MM.1S (cell line): ENCODE measurements at places on chromosomes 4 and X.

- DNase-seq = peak; percentile 37
Measured at GRCh38 chr4:150078579-150079080, 385 bp downstream of the DCLK2 start.

DNA sequence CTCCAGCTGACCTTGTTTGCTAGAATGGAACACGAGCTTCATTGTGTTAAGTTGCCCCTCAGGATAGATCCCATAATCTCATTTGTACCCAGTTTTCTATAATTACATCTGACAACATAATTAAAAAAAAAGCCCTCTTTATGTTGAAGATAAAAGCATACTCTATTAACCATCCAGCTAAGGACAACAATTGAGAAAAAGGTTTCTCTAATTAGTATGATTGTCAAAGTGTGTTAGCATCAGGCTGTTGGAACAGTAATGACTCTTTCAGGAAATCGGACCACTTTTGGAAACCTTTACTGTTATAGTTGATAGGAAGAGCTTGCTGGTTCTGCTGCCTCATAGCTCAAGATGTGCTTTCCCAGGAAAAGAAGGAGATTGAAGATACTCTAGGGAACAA, 172.6 kb downstream of the FHIP1A start:
- no peak for DNase-seq

DNA sequence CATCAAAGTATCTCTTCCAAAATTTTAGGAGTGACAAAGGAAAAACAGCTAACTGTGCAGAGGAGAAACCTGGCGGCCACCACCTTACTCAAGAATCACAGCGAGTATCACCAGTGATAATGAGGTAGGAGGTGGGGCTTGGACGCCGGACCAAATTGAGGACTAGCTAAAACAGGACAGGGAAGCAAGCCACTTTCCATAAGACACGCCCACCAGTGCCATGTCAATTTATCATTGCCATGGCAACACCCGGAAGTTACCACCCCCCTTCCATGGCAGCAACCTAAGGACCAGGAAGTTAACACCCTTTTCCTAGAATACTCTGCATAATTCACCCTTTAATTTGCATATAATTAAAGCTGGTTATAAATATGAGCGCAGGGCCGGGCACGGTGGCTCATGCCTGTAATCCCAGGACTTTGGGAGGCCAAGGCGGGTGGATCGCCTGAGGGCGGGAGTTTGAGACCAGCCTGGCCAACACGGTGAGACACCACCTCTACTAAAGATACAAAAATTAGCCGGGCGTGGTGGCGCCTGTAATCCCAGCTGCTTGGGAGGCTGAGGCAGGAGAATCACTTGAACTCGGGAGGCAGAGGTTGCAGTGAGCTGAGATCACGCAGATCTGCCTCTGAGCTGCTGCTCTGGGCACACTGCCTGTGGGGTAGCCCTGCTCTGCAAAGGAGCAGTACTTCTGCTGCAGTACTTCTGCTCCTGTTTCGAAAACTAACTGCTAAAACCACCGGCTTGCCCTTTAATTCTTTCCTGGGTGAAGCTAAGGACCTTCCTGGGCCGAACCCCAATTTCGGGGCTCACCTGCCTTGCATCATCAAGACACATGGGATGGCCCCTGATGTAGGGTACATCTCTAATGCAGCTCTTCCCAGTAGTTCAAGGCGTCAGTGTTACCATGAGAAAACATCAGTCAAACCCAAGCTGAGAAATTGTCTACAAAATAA, 116.7 kb downstream of the HMX1 start:
- no peak for DNase-seq

GRCh38 chr4:78545275-78546246, 6.0 kb upstream of the ANXA3 start:
- DNase-seq = no peak

GRCh38 chrX:98380556-98380955, 1496.8 kb downstream of the RPA4 start:
- DNase-seq = no peak

GRCh38 chr4:16122308-16122711, 38.5 kb upstream of the PROM1 start:
- no peak for DNase-seq

- DNase-seq = no peak
Measured at GRCh38 chrX:43560247-43560946, 95.7 kb upstream of the MAOA start.

DNA sequence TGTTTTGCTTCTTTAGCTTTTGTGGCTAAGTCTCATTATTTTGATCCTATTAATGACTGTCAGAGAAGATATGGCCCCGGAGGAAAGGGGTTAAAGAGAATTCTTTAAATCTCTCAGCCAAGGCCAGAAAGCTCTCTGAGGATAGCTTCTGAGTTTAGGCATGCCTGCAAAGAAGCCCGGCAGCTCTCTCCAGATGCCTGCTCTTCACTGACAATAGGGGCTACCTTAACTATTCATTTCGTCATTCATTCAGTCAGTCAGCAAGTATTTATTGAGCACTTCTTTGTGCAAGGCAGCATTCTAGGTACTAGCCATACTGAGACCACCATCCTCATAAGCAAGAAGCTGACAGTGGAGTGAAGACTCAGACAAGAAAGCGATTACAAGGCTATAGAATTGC, 34.0 kb upstream of the BMP15 start:
- no peak for DNase-seq

DNA sequence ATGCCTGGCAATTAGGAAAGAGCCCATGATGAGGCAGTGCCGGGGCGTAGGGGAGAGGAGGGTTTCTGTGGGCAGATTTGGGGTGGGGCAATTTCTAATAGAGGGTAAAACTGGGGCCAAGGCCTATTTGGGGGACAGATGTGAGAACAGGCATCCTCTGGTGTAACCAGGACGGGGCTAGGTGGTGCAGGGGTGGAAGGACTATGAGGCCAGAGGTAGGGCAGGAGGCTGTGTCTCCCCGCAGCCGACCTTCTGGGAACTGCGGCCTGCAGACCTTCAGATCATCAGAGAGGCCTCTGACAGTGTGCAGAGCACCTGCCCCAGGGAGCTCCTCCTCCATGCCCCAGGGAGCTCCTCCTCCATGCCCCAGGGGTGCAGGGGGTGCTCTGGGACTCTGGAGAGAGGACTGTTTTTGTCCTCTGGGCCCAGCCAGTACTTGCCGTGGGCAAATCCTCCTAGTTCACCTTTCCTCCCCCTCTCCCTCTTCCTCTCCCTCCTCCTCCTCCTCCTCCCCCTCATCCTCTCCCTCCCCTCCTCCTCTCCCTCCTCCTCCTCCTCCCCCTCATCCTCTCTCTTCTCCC, 101.9 kb downstream of the SORCS2 start:
- DNase-seq = no peak

DNA sequence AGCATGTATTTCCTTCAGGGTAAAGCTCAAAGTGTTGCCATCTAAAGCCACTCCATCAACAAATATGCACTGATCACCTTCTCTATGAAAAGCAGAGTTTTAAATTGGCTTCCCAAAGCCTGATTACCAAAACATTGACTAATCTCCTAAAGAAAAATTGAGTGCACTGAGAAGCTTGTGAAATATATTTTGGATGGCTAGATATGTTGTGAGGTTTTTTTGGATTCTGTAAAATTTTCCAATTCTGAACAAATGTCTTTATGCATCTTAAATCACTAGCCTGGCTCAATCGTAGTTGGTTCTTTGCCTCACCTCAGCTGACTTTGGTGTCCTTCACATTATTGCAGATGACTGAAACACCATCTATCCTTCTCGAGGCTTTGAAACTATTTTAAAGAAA, 14.9 kb upstream of the EXOSC9 start:
- no peak for DNase-seq

GRCh38 chr4:169024762-169025161, 14.7 kb upstream of the CBR4 start:
- peak; percentile 46 for DNase-seq

GRCh38 chrX:136850441-136851175, 29.9 kb downstream of the RBMX start:
- DNase-seq = no peak

GRCh38 chrX:136030303-136031191, 45.3 kb downstream of the SLC9A6 start:
- DNase-seq = peak; percentile 65
